ENCODE measurements at places on chromosomes 12 and 14.

GRCh38 chr14:80310938-80311750, 99.8 kb upstream of the DIO2 start:
- no peak for DNase-seq

DNA sequence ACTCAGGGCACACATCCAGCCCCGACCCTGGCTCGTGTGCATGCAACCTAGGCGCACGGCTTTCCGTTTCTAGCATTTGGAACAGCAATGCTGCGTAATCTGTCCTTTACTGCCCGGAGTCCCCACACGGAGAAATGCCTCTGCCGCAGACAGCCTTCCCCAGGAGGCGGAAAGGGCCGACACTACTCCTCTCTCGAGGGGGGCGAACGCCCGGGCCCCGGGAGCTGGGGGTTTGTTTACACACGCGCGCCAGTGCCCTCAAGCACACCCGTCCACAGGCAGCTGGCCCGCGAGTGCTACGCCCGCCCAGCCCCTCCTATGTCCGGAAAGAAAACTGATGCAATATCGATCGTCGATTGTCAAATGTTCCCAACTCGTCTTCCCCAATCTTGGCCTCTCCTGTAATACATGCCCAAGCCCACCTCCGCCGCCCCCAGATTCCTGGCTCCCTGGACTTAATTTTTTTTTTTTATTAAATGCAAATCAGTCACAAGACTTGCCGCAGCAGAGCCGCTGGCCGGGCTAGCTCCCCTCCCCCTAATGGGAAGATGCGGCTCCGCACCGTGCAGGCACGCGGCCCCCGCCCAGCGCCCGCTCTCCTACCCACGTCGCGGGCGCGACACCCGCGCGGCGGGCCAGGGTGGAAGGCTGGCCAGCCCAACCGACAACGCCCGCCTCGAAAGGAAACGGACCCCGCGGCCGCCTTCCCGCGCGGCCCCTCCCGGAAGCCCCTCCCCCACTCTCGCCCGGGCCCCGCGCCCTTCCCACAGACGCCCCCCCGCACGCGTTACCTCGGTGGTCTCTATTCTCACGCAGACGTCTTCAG, 642 bp downstream of the SLC38A2 start:
- DNase-seq, result peak; percentile 58

GRCh38 chr14:64965356-64966000, 6.7 kb downstream of the RAB15 start:
- no peak for DNase-seq

- no peak for DNase-seq
Observed at GRCh38 chr12:20653871-20654270, 41.3 kb upstream of the SLCO1C1 start.

DNA sequence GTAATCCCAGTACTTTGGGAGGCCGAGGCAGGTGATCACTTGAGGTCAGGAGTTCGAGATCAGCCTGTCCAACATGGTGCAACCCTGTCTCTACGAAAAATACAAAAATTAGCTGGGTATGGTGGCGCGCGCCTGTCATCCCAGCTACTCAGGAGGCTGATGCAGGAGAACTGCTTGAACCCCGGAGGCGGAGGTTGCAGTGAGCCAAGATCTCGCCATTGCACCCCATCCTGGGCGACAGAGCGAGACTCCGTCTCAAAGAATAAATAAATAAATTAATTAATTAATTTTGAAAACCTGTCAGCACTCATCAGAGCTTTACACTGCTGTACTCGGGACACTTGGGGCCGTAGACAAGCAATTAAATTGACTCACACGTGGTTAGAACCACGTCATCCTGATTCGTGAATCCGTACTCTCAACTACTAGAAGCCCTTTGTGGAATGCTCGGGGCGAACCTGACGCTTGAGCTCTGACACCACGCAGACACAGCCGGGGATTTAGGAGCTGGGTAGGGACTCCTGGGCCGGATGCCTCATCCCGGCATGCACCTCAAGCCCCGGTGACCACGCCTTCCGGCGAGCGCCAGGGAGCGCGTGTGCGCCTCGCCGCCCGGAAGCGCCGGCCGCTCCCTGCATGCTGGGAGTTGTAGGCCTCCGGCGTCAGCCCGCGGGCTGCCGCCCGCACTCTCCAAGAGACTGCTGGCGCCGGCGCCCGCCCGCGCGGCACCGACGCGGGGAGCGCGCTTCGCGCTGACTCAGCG, at the start of gene XPOT:
TSS of gene XPOT (plus strand) at position 686 of the 763 bp plus-strand sequence. CDS start 5,644 bp downstream, outside the sequence.
- peak; percentile 81 for DNase-seq

DNA sequence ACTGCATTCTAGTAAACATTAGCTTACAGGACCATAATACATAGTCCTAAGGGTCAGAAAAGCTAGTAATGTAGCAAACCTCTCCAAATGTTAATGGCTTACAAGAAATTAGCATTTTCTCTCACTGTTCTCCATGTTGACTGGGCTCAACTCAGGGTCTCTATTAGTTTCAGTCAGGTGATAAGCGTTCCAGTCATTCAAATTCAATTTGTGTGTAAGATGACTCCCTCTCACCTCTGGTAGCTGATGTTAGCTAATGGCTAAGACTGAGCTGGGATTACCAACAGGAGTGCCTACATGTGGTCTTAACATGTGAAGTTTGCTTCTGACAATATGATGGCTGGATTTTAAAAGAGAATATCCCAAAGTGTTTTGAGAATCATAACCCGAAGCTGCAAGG, 630.5 kb upstream of the USP15 start:
- no peak for DNase-seq
